ENCODE measurements at places on chromosomes 6 and 20.

DNA sequence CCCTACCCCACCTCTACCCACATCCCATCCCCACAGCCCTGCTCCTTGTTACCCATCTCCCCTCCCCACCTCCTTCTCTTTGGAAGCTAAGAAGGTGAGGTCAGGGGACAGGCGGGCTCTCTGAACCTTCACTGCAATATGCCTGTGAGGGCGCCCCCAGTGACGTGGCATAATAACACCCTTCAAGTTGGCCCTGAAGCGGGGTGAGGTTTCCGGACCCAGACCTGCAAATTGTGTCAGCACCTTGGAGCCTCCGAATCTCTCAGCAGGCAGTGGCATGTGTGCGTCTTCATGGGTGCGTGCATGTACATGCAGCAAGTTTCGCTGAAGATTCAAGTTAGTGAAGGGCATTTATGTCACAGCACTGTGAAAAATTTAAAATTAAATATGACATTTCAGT lies 114.6 kb downstream of the SOBP start:
- no peak for DNase-seq
- H3K4me1 ChIP-seq = no peaks in the 10 kb centered on the region
- no peaks in the 10 kb centered on the region for H3K27me3 ChIP-seq
- no peaks in the 10 kb centered on the region for H3K36me3 ChIP-seq
- H3K4me3 ChIP-seq = no peak overlapping the region
- H3K27ac ChIP-seq = no peak overlapping the region

DNA sequence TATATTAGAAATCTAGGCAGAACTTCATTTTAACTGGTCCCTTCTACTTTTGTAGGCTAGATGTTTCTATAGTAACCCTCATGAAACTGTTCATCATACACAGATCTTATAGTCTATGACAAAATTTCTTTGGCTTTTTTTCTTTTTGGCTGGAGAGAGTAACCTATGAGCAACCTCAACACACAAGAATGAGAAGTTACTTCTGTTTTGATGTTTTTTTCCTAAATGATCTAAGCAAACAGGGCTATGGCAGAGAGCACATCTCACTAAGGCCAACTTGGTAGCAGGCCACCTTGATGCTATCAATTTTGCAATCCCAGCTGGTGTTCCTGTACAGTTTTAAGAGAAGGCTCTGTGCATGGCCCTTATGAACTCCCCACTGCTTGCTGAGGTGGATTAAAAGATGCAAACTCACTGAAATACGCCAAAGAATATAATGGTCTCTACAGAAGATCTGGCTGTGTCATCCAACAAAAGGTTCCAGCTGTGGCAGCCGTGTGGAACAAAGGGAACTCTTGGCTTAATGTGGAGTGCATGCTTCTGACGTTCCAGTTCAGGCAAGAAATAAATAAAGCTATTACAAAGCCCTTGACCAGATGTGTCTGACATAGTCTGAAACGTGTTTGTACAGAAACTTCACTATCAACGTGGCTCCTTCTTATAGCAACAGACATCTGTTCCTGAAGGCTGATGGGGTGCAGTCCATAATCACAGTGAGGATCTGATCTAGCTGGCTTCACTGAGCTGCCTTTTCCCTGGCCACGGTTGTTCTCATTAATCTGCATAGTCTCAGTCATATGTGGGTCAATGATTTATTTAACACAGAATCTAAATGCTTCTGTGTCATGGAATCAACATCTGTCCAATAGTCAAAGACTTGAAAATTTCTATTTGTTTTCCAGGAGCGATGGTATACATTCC lies 481.1 kb downstream of the BMP2 start:
- H3K36me3 ChIP-seq = no peaks in the 10 kb centered on the region
- H3K27ac ChIP-seq = no peak overlapping the region
- H3K27me3 ChIP-seq = no peaks in the 10 kb centered on the region
- no peak for DNase-seq

- H3K4me3 ChIP-seq = no peak overlapping the region
- H3K27ac ChIP-seq = no peak overlapping the region
- H3K4me1 ChIP-seq = no peaks in the 10 kb centered on the region
- H3K27me3 ChIP-seq = no peaks in the 10 kb centered on the region
- H3K36me3 ChIP-seq = no peaks in the 10 kb centered on the region
- no peak for DNase-seq
Measured at GRCh38 chr6:161682982-161683381, 409.1 kb upstream of the AGPAT4 start.

DNA sequence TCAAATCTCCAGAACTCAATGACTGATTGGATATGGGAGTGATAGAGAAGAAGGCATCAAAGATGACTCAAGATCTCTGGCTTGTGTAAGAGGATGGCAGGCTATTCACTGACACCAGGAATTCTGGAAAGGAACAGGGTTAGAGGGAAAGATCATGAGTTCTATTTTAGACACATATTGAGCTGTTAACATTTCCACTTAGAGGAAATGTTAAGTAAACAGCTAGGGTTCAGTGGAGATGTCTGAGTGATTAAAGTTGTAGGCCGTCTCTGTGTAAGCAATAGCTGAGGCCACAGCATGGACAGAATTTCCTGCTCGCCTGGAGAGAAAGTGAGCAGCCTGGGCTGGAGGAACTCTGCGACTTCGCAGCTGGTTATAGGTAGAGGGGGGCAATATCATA lies 21.0 kb downstream of the ZC3H12D start:
- DNase-seq = no peak
- H3K27me3 ChIP-seq = no peaks in the 10 kb centered on the region
- no peak overlapping the region for H3K4me3 ChIP-seq
- H3K27ac ChIP-seq = no peak overlapping the region

DNA sequence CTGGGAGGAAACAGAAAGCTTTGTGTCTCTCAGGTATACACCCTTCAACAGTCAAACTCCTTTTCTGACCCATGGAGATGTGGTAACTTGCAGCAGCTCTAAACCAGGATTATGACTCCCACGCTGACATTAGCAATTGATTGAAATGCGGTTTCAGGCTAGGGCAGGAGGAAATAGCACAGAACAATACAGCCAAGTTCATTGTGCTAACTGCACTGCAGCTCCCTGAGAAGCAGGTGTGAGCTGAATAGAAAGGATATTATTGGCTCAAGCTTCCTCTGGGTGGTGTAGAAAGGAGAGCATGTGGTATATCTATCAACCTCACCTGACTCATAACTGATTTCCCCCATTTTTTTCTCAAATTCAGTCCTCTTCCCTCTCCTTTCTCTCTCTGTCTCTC lies 612.3 kb upstream of the BTBD3 start:
- no peaks in the 10 kb centered on the region for H3K4me1 ChIP-seq
- H3K36me3 ChIP-seq = no peaks in the 10 kb centered on the region
- no peak for DNase-seq
- no peak overlapping the region for H3K27ac ChIP-seq
